ENCODE measurements at places on chromosomes 5 and 9.

DNA sequence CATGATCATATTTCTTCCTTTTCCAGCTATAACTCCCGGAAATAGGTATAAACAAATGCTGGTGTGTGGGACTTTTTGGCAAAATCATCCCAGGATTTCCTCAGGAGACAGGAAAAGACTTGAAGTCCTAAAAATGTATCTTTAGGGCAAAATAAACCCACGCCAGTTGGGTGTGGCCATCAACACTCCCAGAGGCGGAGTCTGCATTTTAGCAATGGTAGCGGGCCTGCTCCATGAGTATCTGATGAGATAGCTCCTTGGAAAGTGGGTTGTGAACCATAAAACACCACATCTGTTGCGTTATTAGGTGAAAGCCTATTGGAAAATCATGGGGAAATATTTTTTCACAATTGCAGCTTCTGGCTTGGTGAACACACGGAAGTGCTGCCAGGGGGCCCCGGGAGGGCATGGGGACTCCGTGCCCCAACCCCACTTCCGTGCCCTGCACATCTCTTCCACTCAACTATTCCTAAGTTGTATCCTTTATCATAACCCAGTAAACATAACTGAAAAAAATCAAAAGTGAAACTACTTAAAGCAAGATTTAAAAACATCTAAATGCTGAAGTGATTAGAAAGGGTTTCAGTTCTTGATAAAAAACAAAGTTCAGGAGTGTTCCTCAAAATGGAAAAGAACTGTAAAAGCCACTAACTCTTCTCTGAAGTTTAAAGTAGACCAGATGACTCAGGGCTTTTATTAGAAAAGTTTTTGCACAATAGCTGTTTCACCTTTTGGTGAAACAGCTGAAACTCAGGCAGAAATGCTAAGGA lies 111.2 kb downstream of the LRRC70 start:
- DNase-seq = no peak

GRCh38 chr9:133374612-133375115 lies 1.2 kb downstream of the SURF4 start:
- no peak for DNase-seq

DNA sequence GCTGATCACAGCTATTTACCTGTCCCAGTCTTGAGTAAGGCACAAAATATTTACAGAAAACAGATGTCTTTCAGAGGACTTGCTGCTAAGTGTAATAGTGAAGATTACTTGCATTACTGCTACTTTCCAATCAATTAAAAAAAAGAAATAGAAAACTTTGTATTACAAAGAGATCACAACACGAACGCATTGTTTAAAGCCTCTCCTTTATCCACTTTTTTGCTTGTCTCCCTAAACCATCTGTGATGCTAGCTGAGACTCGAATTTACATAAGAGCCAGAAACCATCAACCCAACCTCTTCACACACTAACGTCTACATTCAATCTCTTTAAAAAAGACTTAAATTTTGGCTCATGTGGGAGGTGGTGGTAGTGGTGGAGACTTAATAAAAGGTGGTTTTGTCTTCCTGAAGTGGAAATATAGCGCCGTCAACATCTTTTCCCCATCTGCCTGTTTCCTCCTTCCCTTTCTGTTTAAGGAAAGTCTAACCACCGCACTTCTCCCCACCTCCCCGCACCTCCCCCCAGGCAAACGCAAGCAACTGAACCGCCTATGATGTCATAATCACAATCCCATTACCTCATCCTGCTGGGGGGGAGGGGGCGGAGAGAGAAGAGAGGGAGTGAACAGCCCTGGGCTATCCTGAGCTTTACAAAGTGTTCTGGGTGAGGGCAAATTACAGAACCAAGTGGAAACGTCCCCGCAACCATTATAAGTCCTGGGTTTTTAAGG lies 948 bp upstream of the FAM53C start:
- DNase-seq = peak; percentile 65

DNA sequence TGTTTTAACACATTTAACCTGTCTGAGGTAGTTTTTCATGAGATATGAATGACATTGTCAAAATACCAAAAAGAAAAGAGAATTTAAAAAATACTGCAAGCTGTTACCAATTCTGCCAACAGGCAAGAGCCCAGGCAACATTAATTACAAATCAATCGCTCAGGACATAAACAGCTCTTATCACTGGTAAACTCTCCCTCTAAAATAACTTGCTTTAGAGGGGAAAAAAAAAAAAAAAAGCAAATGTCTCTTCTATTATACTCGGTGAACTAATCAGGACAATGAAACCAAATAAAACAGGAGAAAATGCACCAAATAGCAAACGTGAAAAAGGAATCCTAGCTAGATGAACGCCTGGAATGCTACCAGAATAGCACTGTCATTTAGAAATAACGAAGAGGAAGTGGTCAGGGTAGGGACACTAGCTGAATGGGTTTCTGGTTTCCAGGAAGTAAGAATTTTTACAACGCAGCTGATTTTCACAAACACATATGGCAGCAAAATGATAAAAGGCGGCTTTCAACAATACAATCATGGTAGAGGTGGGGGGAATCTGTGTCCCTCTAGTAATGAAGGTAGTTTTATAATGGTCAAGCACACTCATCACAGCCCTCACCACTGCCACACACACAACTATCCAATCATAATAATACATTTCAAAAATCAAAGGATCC lies 94.9 kb downstream of the DENND1A start:
- no peak for DNase-seq

GRCh38 chr5:172788771-172789686 lies 18.0 kb upstream of the DUSP1 start:
- DNase-seq = no peak

- no peak for DNase-seq
These were observed at the start of gene GOLM1 for GRCh38 chr9:86098824-86099700. GOLM1 (minus strand) TSS chr9:86099558; CDS start chr9:86079320, 20,238 bp downstream.

DNA sequence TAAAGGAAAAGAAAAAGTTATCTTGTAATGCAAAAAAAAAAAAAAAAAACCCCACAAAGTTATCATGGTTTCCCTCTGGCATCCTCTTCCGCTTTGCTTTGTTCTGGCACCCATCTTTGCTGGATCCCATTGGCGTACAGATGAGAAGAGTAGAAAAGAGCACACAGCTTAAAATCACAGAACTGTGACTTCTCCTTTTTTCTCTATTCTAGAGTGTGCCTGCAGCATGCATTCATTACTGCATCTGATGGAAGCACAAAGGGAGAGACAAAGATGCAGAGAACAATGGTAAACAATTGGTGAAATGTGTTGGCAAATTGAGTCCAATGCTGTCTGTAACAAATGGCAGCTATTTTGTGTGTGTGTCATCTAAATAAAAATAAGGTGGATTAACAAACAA lies 440.8 kb upstream of the PIK3R1 start:
- no peak for DNase-seq

- DNase-seq = no peak
These were observed 445.5 kb upstream of the WWC1 start for GRCh38 chr5:167845952-167846351.

- no peak for DNase-seq
These were observed 20.7 kb downstream of the TTC1 start for GRCh38 chr5:160029540-160030139.

GRCh38 chr5:143213231-143213850 lies 190.1 kb downstream of the NR3C1 start:
- no peak for DNase-seq

- DNase-seq = no peak
These were observed 90.3 kb upstream of the PLCXD3 start for GRCh38 chr5:41600731-41601130.

- DNase-seq = no peak
These were observed 15.1 kb downstream of the SLCO6A1 start for GRCh38 chr5:102483736-102484135.

DNA sequence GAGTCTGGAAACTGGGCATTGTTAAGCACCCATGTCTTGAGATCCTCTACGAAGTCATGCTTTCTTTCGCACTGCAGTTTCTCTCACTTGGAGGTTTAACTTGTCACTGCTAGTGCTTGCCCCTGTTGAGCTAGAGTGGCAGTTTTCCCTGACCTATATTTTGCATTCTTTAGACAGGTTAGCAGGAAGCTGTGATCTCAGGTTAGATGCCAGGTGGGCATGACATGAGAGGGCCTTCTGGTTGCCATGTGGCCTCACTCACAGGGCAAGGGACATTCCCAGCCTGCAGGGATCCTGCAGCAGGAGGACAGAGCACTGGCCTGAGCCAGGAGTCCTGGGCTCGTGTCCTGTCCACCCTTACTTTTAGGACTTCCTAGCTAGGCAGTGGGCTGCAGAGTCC lies 28.6 kb downstream of the SLC36A1 start:
- DNase-seq = no peak

DNA sequence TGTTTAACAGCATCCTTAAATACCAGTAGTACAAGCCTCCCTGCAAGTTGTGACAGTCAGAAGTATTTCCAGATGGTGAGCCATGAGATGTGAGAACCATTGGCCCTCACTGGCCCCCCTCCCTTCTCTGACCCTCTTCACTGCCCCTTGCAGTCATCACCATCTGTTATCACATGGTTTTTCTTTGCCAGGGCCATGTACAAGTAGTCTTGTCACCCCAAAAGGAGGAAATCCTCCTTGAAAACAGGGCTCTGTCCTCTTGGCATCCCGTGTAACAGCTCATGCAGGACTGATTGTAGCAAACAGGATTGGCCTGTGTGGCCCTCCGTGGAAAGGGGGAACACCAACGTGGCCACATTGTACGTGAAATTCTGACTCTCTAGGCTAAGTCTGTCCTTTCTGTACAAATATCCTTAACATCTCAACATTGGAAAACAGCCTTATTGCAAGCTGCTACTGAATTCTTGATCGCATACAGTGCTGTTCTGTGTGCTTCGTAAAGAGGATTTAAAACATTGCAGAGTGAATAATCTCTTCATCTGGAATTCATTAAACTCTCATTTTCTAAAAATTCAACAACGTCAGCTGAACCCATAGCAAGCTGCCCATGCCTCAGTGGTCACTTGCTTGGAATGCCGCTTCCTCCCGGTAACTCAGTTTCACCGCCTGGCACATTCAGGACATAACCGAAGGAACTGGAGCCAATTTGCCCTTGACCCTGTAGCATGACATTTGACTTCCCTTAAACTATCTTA lies 171.7 kb downstream of the ATPSCKMT start:
- DNase-seq = no peak

DNA sequence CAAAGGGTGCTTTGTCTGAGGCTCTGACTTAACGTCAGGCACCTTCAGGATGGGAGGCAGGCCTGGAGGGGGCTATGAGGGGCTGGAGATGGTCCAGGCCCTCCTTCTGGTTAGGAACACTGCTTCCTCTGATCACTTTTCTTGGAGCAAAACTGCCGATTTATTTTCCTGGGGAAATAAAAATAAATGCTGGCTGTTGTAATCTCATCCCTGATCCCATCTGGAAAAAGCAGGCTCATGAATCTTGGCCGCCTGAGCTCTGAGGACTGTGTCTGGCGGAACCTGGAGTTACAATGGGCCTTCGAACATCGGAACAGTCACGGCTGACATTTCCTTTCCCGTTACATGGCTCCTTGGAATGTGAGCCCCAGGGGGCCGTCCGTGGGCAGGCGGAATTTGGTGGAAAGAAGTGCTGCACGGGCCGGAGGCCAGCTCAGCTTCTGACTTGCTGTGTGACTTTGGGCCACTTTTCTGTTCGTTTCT lies 157.8 kb downstream of the RGS3 start:
- no peak for DNase-seq

- DNase-seq = no peak
These were observed 7.8 kb downstream of the CCT5 start for GRCh38 chr5:10257870-10258269.

GRCh38 chr9:73805111-73805510 lies 653.4 kb downstream of the ANXA1 start:
- DNase-seq = no peak

- no peak for DNase-seq
These were observed 202.2 kb downstream of the NFIB start for GRCh38 chr9:14111696-14112095.

GRCh38 chr9:29311221-29311620 lies 1737.9 kb upstream of the C9orf72 start:
- DNase-seq = no peak

- no peak for DNase-seq
These were observed 31.2 kb downstream of the KCNMB1 start for GRCh38 chr5:170357955-170358444.

DNA sequence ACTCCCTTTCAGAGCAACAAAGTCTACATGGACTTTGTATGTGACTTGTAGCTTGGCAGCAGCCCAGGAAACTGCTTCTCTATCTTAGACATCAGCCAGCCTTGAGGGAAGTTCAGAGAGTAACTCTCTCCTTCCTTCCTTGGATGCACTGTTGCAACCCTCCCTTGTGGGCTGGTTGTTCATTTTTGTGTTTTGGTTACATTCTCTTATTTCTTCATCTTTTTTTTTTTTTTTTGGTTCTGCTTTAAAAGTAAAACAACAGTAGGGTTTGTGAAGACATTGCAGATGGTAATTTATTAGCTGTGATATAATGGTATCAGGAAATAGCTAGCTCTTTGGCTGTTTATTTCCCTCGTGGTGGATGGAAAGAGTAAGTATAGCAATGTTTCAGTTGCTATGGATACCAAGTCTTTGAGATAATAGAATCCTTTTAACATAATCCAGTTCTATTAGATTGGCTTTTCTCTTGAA lies 97.9 kb upstream of the MAMDC2 start:
- DNase-seq = no peak

- no peak for DNase-seq
These were observed 4.6 kb downstream of the EFNA5 start for GRCh38 chr5:107666051-107666655.

- no peak for DNase-seq
These were observed 22.0 kb downstream of the SLC36A1 start for GRCh38 chr5:151469386-151469785.

- DNase-seq = no peak
These were observed 28.8 kb upstream of the IER5L start for GRCh38 chr9:129206905-129207304.

- DNase-seq = no peak
These were observed 30.2 kb upstream of the BOD1 start for GRCh38 chr5:173646692-173647091.

DNA sequence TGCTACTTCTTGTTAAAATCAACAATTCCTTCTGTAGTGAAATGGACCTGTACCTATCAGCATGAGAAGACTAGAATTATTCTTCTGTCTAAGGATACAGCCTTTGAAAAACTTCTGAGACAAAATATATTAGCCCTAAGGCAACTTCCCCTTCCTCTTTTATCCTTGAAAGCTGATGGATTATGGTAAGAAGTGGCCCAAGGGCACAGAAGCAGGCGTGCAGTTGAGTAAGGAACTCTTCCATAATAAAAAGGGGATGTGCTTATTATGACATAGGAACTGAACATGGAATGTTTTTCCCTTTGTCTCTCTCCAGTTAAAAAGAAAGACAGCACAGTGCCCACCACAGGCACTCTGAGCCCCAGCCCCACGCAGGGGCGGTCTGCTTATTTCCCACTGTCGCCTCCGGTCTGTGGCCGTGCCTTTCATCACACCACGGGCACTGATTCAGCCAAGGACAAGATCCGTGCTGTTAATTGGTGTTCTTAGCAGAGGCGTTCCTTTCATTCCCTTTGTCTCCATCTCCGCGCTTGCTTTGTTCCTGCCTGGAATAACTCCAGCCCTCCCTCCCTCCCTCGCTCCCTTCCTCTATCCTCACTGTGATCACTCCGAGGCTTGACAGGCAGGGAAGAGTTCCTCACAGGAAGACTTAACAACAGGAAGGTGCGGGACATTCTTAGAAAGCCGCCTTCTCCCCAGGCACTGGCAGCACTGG lies 135.9 kb upstream of the OTULINL start:
- no peak for DNase-seq

GRCh38 chr5:107805166-107805565 lies 134.4 kb upstream of the EFNA5 start:
- no peak for DNase-seq

- DNase-seq = no peak
These were observed 1075.1 kb downstream of the NR2F1-AS1 start for GRCh38 chr5:92505925-92506324.
